ENCODE measurements at places on chromosomes 2 and 18.

DNA sequence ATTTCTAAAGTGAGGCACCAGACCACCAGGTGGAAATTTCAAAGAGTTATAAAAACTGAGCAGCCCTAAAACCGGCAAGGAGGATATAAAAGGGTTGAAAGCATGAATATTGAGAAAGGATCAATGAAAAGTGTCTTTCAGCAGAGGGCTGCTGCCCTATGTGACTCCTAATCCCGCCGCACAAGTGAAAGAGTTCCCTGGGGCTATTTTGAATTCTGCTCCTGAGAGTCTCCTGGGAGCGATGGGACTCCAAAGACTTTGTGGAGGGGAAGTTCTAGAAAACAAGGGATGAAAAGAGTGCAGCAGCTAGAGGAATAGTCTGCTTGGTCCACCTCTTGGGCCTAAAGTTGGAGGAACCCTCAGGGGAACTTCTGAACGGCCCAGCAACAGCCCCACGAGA is 205.2 kb downstream of the SP3 start:
- DNase-seq, result no peak

DNA sequence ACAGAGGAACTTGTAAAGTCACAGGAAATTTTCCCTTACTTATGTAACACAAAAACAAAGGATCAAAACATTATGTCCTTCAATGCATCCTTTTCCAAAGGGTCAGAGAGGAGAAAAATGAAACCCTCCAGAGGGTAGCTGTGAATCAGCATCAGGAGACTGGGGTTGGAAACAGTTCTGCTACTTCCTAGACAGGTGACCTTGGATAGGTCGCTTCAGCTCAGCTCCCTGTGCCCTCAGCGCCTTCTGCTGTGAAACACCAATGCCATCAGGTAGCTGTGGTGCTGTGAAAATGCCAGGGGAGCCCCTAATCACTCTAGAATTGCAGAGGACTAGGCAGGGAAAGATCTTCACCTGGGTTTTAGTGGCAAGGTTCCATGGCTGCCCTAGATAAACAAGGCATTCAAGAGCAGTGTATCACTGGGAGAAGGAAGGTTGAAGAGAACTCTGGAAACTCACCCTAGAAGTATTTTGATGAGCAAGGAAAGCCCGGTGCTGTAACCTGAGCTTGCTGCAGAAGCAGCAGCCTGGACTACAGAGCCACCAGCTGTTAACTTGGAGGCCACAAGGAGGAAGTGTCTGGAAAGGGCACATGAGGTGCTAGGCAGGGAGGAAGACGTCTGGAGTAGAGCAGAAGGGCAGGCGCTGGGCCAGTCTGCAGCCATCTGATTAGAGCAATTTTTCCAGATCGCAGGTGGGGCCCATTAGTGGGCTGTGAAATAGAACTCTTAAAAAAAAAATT is 100.7 kb upstream of the MCFD2 start:
- no peak for DNase-seq

DNA sequence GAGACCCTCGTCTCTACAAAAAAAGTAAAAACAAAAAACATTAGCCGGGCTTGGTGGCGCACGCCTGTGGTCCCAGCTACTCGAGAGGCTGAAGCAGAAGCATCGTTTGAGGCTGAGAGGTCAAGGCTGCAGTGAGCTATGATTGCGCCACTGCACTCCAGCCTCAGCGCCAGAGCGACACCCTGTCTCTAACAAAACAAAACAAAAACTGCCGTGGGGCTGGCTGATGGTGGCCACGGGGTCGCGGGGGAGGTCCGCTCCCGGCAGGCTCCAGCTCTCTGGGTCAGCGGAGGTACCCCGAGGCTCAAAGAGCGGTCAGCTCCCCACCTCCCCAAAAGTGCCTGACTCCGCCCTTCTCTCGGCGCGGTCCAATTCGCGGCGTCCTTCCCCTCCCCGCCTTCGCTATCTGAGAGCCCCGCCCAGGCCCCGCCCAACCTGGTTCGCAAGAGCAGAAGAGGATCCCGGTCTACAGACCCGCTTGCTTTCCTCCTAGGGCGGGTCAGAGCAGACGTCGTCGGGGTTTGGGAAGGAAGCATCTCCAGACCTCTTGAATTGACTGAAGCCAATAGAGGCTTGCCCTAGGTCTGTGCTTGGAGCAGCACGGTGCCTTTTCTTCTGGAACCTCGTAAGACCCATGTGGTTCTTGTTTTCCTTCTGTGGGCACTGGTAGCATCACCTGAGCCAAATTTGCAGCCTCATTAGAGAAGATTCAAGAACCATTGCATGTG is 7.8 kb downstream of the RAX start:
- no peak for DNase-seq

DNA sequence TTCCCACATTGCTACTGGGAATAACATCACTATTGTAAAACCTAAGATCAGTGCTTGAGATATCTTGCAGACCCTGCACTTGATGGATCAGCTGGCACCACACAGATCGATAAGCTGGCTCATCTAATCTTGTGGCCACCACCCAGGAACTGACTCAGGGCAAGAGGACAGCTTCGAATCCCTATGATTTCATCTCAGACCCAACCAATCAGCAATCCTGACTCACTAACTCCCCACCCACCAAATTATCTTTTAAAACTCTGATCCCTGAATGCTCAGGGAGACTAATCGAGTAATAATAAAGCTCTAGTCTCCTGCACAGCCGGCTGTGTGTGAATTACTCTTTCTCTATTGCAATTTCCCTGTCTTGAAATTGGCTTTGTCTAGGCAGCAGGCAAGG is 11.3 kb upstream of the TEX44 start:
- DNase-seq, result no peak

- no peak for DNase-seq
Observed at GRCh38 chr2:96505231-96505889, at the start of gene NEURL3. Gene NEURL3, minus strand, starts transcription at chr2:96505357. Its CDS starts 71 bp downstream, at chr2:96505286.

DNA sequence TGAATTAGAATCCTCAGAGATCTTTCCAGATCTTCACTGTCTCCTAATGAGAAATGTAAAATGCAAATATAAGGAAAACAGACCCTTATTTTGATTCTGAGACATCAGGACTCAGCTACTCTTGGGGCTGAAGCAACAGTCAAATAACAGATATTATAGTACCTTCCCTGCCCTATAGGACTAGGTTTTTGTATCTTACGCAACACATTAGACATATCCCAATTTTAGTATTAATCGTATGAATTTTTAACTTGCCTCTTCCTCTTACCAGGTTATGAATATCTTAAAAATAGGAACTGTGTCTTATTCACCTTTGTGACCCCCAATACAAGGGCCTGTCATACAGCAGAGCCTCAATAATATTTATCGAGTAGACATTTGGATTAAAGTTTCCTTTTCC is 12.0 kb upstream of the SLC25A52 start:
- no peak for DNase-seq

DNA sequence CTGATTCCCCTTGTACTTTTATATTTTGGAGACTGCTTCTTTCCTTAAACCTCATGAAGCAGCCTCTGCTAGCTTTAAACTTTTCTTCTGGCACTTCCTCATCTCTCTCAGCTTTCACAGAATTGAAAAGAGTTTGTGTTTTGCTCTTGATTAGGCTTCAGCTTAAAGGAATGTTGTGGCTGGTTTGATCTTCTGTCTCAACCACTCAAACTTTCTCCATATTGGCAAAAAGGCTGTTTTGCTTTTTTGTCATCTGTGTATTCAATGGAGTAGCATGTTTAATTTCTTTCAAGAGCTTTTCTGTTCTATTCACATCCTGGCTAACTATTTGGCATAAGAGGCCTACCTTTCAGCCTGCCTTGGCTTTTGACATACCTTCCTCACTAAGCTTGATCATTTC is 36.3 kb upstream of the MSTN start:
- DNase-seq, result no peak

- no peak for DNase-seq
Observed at GRCh38 chr2:141900826-141901225, 230.0 kb downstream of the LRP1B start.

All from T-helper 9 cell (primary cell).